ENCODE measurements at places on chromosomes 7 and 10. TPM values are rescaled to one million over a fixed set of nuclear protein-coding genes. Genes with fewer than 3 reads are reported as not detected.

DNA sequence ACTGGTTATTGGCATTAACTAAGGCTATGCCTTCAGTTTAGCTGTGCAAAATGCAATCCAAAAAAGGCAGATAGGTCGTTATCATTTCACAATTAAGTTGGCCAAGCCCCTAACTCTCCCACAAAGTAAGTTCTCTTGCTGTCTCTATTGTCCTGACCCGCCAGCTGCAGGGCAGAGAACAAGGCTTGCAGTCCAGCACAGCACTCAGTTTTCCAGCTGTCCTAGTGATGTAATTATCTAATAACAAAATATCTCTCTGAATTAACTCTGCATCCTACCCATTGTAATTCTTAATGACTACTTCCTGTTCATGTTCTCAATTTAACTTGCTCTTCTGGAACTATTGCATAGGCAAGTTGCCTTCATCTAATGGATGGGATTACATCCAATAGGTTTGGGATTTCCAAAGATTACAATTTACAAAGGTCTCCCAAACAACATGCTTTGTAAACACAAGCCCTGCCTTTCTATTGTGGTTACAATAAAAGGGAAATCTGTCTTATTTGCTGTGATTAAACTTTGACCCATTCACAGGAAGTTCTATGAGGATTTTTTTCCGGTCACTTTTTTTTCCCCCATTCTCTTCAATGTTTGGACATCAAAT lies 55.2 kb downstream of the CDK6 start:
- H3K36me3 ChIP-seq, result no peaks in the 10 kb centered on the region
- H3K4me1 ChIP-seq, result peaks cover 59% of the 10 kb centered on the region
- peak overlapping the region; percentile 20 for H3K27ac ChIP-seq
- no peak for DNase-seq
- H3K27me3 ChIP-seq, result no peaks in the 10 kb centered on the region

DNA sequence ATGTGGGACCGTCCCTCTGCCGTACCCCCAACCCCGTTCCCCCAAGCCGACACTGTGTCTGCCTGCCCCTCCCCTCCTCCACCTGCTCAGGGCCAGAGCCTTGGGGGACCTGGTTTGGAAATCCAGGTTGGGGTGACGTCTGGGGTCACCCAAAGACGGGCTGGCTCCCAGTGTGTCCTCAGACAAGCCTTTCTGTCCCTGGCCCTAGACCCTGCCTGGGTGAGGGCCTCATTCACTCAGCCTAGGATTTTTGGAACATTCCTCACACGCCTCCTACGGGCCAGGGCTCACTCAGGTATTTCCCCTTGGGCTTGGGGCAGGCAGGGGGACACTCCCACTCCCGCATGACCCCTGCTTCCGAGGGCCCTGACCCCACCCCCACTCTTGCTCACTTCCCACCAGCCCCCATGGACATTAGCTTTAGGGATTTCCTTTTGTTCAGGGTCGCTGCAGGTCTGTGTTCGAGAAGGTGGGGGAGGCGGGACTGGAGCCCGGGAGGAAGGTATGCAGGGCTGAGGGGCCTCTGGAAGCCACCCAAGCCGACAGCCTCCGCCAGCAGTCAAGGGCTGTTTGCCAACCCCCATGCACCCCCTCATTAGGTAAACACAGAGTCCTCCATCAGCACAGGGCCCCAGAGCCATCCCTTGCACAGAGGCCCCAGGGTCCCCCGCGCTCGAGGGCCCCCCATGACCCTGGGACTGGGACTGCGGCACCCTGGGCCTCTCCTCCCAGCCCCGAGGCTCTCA lies 35.1 kb downstream of the PDGFA start:
- no peaks in the 10 kb centered on the region for H3K4me1 ChIP-seq
- no peak overlapping the region for H3K4me3 ChIP-seq
- no peaks in the 10 kb centered on the region for H3K36me3 ChIP-seq

GRCh38 chr10:100470367-100470766 lies 7.6 kb downstream of the WNT8B start:
- H3K36me3 ChIP-seq, result no peaks in the 10 kb centered on the region
- H3K4me1 ChIP-seq, result no peaks in the 10 kb centered on the region
- no peak overlapping the region for H3K27ac ChIP-seq
- DNase-seq, result no peak
- no peaks in the 10 kb centered on the region for H3K27me3 ChIP-seq

DNA sequence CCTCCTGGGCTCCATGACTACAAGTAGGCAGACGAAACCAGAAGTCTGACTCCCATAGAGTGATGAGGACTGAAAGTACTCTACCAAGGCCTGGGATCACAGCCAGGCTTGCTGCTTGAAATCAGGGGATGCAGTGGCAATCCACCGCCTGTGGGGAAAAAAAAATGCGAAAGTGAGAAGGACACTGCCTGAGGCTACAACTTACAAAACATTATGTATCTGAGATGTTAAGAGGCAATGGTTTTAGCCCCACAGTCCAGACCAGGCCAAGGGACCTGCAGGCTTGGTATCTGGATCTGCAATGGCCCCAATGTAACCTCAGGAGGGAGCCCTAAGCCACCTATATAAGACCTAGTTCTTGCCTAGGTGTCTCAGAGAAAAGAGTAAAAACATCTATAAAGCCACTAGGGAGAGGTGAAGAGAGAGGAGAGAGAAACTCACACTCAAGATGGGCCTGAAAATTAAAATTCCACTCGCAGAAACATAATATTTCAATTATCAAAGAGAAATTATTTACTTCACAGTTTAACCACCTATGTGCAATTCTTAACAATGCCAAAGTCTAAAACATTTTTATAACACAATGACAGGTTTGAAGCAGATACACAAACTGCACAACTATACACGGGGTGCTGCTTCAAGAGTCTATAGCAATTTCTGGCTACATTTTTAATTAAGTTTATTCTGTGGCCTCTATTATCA lies 13.9 kb downstream of the DNAJC1 start:
- H3K27ac ChIP-seq, result no peak overlapping the region
- H3K36me3 ChIP-seq, result no peaks in the 10 kb centered on the region
- no peaks in the 10 kb centered on the region for H3K27me3 ChIP-seq
- H3K4me1 ChIP-seq, result peaks cover 12% of the 10 kb centered on the region

DNA sequence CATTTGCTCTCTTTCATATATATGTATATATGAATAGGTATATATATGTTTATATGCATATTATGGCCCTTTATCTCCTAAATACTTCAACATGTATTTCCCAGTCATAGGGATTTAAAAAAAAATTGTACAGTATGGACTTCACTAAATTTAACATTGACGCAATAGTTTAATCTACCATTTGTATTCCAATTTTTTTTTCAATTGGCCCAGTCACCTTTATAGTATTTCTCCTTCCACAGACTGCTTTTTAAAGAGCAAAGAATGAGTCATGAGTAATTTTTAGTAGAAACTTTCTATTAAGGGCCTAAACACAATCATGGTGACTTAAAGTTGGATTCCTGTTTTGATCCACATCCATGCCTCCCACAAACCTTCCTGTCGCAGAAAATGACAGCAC lies 20.5 kb downstream of the CCSER2 start:
- peak overlapping the region; percentile 69 for H3K27ac ChIP-seq
- DNase-seq, result no peak
- H3K27me3 ChIP-seq, result no peaks in the 10 kb centered on the region
- no peak overlapping the region for H3K4me3 ChIP-seq

Gene ADARB2
- total RNA-seq, result 2.3 TPM

All from esophagus muscularis mucosa (tissue), 4 donors.